Stimulated activated naive CD4-positive, alpha-beta T cell (primary cell): ENCODE measurements at places on chromosomes 4 and X.

DNA sequence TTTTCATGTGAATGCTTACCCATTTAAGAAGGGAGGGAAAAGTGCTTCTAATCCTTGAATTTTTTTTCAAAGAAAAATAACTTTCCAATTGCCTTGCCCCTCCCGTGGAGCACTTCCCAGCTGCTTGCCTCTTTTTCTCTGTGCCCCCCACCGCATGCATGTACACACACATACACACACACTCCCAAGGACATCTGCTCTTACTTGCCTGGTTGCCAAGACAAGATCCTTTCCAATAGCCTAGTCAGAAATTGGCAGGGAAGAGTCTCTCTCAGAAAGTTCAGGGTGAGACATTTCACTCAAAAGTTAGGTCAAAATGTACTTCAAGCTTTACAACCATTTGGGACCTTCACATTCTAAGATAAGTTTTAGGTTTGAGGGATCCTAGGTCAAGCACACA is 10.9 kb downstream of the HHIP start:
- no peak for DNase-seq

- DNase-seq = no peak
Measured at GRCh38 chr4:83552924-83553323, 17.0 kb downstream of the GPAT3 start.

DNA sequence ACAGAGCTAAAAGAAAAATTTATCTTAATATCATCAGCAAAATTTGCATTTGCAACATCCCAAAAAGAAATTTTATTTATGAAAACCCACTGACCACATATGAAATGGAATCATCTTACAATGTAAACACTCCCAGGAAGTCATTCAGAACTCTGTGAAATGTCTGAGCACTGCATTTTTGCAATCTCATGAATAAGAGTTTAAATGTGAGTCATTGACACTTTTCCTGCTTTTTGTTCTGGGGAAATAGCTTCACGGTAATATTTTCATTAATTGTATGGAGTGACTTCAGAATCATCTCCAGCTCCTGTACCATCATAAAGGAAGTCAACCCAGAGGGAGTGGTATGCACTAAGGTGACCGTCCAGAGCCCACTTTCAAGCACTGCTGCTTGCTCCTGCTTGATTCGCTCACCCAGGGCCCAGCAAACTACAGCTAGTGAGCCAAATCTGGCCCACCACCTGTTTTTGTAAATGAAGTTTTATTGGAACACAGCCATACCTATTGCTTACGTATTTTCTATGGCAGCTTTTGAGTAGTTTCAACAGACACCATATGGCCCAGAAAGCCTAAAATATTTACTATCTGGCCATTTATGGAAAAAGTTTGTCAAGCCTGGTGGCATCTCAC is 17.2 kb downstream of the EDNRA start:
- DNase-seq = no peak

DNA sequence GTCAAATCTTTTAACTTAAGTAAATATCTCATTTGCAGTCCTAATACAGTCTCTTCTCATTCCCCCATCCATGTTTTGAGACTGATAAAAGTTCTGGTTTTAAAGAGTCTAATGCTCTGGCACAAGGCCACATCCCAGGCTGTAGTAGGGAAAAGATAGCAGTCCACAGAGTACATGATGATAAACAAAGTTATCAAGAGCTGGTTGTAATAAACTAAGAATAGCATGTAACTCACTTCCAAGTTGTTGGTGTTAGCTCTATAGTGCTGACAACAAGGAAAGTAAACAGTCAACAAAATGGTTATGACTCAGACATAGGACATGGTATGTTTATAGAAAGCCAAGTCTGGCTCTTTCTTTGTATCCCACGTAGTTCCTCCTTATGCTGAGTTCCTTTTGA is 21.8 kb upstream of the AREG start:
- DNase-seq = no peak

- DNase-seq = no peak
Measured at GRCh38 chr4:79831119-79831528, 241.9 kb downstream of the ANTXR2 start.

DNA sequence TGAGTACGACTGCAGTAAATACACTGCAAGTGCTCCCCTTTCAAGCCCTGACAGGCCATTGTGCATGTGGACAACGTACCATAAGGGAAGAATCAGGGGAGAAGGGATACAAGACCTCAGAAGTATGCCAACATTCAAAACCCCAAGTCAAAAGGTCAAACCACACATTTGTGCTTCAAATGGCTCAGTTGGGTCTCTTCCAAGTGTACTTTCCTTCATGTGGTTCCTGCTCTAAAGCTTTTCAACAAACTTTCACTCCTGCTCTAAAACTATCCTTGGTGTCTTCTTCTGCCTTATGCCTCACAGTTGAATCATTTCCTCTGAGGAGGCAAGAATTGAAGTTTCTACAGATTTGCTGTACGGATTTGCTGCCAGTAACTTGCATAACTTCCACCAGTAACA is 305.7 kb upstream of the SLIT2 start:
- no peak for DNase-seq
